ENCODE measurements at places on chromosomes 3 and 15.

GRCh38 chr3:190690246-190690645 lies 172.2 kb downstream of the GMNC start:
- DNase-seq: no peak

DNA sequence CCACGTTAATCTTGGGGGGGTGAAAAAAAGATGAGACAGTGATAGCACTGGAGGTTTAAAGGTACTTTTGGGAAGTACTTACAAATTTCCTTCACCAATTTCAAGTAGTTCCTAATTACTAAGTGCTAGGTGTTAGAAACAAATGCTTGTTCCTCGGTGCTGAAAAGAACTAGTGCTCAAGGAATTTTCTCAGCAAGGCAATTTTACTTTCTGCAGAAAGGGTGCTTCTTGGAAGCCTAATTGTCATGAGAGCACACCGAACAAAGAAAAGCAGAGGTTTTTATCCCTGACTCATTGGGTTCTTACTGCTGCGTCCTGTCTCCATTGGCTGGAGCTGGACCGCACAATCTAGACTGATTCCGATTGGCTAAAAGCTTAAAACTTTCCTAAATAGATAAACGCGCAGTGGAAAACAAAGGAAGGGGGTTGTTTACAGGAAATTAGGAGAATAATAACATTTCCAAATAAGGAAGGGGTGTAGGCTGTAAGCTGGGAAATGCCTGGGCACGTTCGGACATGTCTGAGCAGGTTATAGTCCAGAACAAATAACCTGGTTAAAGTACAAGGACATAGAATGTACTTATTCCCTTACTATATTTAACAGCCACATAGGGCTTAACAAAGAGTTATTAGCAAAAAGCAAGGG lies 49.6 kb downstream of the CHD2 start:
- DNase-seq: no peak

- peak; percentile 68 for DNase-seq
Measured at GRCh38 chr15:68352401-68353062, 75.0 kb downstream of the FEM1B start.

- DNase-seq: no peak
Measured at GRCh38 chr15:55016225-55016624, 180.5 kb downstream of the RSL24D1 start.

DNA sequence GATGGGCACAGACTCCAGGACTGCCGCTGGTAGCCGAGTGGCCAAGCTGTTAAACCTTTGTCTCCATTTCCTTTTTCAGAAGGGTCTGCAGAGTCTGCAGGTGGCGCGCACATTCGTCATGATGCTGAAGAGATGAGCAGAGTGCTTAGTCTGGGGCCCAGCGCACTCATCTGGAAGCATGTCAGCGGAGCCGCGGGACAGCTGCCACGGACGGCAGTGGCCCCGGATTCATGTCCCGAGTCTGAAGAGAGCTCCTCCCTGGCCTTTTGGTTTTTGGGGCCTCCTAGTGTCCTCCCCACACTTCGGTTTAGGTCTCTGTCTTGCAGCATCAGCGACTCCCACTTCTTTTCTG lies 42.6 kb downstream of the KLHL25 start:
- no peak for DNase-seq

GRCh38 chr3:190629088-190629487 lies 115.2 kb downstream of the IL1RAP start:
- no peak for DNase-seq

GRCh38 chr15:77808581-77809177 lies 176.0 kb upstream of the LINGO1 start:
- DNase-seq: no peak

- no peak for DNase-seq
Measured at GRCh38 chr3:5220193-5220592, 32.7 kb downstream of the EDEM1 start.

- DNase-seq: no peak
Measured at GRCh38 chr3:111980716-111981456, 2.1 kb downstream of the ABHD10 start.

- no peak for DNase-seq
Measured at GRCh38 chr3:142837526-142837925, 51.4 kb downstream of the PCOLCE2 start.

Measured in PC-9 (cell line).